ENCODE measurements at places on chromosomes 5 and 9. TPM values are rescaled to one million over a fixed set of nuclear protein-coding genes. Genes with fewer than 3 reads are reported as not detected.

GARIN3 gene
- not detected for total RNA-seq

SPRY4 gene
- 7.1 TPM for total RNA-seq

AJM1 gene
- 2.5 TPM for total RNA-seq

ANKRA2 gene
- total RNA-seq, result 39.6 TPM

CCDC187 gene
- total RNA-seq, result under 0.01 TPM

PCDHGA3 gene
- total RNA-seq, result 6.6 TPM

FOXD4L4 gene
- 0.25 TPM for total RNA-seq

ZBED3 gene
- 3.2 TPM for total RNA-seq

SHROOM1 gene
- 2.2 TPM for total RNA-seq

CDH9 gene
- total RNA-seq, result 10.3 TPM

OBP2A gene
- total RNA-seq, result not detected

NDST1 gene
- 28.0 TPM for total RNA-seq

SPINK1 gene
- total RNA-seq, result under 0.01 TPM

MAST4 gene
- 17.7 TPM for total RNA-seq

ASTN2 gene
- 27.3 TPM for total RNA-seq

MYO10 gene
- 36.6 TPM for total RNA-seq

FCHO2 gene
- total RNA-seq, result 47.5 TPM

SHOC1 gene
- total RNA-seq, result not detected

SPINK5 gene
- total RNA-seq, result 0.25 TPM

MEF2C gene
- total RNA-seq, result 951 TPM

CCL21 gene
- total RNA-seq, result not detected

CFAP77 gene
- not detected for total RNA-seq

Measured in temporal lobe (tissue), 4 donors.